ENCODE measurements at places on chromosomes 3 and 15.

DNA sequence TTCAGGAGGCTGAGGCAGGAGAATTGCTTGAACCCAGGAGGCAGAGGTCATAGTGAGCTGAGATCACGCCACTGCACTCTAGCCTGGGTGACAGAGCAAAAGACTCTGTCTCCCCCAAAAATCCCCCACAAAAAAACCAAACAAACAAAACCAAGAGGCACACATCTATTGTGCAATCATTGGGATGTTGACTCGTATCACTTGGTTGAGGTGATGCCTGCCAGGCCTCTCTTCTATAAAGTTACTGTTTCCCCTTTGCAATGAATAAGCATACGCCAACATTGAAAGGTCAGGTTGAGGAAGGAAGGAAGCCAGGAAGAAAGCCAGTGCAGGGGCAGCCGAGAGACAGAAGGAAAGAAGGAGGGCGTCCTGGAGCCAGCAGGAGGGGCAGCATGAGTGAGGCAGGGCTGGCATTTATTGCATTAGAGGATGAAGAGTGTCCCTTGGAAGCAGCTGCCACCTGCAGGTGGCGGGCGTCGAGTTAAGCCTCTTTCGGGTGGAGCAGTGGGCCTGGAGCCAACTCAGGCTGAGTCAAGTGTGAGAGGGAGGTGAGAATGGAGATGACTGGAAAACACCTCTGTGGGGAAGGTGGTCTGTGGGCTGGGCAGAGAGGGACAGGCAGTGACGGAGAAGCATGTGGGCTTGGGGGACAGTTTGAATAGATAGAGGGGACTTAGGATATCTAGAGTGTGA is 8.3 kb upstream of the CSPG4 start:
- DNase-seq: no peak

DNA sequence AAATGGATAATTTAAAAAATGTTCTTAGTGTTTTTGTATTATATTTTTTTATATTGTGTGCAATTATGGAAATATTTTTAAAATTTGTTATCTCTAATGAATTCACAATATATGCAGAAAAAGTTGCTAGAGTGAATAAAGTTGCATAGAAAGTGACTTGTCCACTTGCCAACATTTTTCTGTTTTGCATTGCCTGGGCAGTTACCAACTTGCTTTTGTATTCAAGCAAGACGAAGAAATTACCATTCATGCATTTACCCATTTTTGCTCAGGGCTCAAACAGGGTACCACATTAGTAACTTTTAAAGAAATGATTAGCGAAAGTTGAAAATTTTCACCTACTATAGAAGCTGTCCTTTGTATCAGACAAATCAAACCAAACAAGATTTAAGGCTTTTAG is 152.9 kb upstream of the STRIT1 start:
- no peak for DNase-seq

DNA sequence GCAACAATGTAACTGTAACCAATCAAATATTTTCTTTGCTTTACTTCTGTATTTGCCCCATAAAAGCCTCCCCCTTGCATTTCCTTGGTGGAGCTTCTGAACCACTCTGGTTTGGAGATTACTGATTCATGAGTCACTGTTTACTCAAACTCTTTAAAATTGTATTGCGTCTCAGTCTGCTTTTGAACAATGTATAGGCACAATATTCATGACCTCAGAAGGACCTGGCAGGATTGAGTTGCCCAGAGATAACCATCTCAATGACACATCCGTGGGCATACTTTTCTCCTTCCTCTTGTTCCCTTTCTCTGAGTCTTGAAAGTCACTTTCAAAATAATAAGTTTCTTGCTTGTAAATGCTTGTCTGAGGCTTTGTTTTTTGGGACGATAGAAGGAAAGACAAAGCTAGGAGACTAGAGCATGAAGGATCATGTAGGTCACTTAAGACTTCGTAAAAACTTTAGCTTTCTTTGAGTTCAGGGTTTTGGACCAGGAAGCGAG is 57.1 kb upstream of the POU1F1 start:
- DNase-seq: peak; percentile 73

DNA sequence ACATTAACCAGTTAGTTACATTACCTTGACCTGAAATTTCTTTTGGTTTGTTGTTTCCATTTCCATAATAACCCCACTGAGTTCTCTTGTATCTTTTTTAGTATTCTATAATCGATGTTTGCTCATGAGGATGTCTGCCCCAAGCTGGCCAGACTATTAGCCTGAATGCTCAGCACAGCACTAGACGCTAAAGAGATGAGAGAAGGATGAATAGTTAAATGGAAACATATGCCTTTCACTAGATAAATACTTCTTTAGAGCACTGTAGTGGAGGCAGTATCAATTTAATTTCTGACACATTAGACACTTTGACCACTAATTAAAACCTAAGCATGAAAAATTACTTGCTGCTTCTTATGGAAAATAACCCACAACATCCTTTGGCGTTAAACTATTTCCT is 654.9 kb upstream of the KCNMB2 start:
- DNase-seq: no peak

DNA sequence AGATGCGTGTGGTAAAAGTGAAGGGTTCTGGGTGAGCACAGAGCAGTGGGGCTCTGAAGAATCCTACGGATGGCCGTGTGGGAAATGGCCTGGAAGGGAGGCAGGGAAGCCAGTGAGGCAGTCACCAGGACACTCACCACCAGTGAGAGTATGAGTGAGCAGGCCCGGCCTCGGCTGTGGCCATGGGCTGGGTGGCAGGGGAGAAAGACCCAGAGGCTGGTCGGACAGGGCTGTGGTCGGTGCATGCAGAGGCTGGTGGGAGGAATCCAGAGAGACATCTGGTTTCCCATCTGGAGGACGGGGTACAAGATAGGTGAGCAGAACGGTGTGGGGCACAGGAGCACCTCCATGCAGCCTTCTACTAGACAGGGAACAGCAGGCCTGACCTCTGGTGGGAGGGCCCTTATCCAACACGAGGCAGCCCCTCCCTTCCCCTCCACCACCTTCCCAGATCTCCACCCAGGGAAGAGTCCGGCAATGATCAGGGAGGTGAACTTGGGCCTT is 10.1 kb downstream of the PCSK6 start:
- no peak for DNase-seq

DNA sequence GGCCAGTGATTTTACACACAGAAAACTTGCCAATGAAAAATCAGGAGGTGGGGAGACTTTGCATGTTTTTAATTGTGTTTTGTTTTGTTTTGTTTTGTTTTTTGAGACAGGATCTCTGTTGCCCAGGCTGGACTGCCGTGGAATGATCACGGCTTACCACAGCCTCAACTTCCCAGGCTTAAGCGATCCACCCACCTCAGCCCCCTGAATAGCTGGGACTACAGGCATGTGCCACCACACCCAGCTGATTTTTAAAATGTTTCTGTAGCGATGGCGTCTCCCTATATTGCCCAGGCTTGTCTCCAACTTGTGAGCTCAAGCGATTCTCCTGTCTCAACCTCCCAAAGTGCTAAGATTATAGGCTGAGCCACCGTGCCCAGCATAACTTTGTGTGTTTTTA is 46.0 kb downstream of the MEIS2 start:
- no peak for DNase-seq

- peak; percentile 40 for DNase-seq
Observed at GRCh38 chr3:173932624-173933023, 535.1 kb downstream of the NLGN1 start.

- DNase-seq: no peak
Observed at GRCh38 chr3:116517308-116517707, 72.0 kb upstream of the LSAMP start.

- DNase-seq: no peak
Observed at GRCh38 chr15:89374086-89374981, 39.7 kb upstream of the POLG start.

GRCh38 chr3:12868039-12869034 is 27.0 kb upstream of the RPL32 start:
- DNase-seq: peak; percentile 51

DNA sequence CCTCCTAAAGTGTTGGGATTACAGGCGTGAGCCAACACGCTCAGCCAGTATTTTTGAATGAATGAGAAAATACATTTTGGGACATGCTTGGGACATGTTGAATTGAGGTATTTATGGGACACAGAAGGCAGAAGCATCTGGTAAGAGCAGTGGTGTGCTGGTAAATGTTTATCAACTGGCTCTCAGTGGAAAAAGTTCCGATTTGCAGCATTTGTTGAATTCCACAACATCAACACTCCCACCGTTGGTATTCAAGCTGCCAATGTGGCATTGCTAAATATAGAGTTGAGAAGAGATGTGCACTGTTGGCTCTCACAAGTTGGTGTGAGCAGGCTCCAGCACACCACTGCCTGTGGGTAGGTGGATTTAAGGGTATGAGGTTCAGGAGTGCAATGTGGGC is 35.8 kb upstream of the LRRFIP2 start:
- DNase-seq: peak; percentile 60

DNA sequence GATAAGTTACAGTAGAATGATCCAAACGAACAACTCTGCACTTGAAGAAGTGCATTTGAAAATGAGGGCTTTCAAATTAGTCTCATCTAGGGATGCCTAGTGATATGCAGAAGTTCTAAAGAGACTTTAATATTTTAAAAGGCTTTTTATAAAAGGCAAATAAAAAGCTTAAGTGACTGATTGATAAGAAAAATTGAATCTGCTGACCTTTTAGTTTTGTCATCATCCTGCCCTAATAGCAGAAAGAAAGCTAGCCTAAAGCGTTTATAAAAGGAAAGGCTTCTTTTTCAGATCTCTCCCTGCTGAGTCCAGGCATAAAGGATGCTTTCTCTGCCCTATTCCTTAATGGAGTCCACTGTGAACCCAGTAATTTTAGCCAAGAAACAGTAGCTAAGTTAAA is 72.7 kb upstream of the ALDH1L1 start:
- no peak for DNase-seq

GRCh38 chr3:47578691-47579632 is at the start of gene CSPG5:
Gene CSPG5 (minus strand): TSS chr3:47578865. CDS start chr3:47578693, 172 bp downstream.
- DNase-seq: no peak

DNA sequence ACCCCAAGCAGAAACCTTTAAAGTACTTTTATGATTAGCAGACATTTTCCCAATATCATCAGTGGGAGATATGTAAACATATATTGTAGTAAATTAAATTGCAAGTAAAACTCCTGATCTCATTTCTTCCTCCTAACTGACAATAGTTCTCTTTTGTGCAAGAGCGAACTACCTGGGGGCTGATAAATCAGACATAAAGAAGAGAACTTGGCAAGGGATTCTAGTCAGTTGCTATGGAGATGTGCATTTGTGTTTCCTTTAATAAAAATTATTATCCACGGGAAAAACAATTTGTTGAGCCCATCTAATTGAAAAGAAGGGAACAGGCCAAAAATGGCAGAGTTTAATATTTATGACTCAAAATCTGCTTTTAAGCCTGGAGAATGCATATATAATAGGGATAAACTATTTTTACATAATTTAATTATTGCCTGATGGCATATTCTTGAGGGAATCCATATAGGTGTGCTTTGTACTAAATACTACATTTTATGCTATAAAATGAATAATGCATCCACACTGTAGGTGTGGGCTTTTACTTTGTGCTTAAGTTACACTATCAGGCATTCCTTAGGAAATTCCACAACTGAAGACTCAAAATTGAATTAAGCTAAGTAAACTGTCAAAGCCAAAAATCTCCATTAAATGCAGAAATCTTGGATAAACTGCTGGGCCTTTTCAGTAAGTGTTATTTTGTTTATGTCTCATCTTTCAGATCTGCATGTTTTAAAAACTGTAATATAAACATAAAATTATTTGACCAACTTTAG is 258.1 kb downstream of the ERC2 start:
- DNase-seq: no peak

DNA sequence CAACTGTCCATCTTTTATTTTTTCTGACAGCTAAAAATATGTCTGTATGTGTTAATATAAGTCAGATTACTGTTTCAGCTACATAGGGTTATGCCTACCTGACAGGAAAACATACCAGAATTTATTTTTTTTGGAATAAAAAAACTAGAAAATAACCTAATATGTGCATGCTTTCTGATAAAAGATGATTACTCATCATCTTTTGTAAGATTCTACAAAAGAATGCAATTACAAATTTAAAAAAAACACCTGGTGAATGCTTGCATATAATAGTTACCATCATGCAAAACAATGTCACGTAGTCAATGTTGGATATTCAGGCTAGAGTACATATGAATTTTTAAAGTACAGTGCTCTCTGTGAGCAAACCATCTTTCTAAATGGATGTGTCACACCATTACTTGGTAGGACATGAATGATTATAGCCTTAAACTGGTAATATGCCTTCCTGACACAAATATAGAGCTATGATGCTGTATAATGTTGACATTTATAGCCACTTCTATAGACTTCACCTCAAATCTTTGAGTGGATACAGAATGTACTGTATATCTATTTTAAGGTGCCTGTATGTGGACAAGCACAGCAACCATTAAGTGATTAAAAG is 180.6 kb downstream of the EPHA3 start:
- no peak for DNase-seq

- no peak for DNase-seq
Observed at GRCh38 chr15:88878720-88879184, 16.6 kb downstream of the HAPLN3 start.

GRCh38 chr3:8888301-8888915 is 74.9 kb downstream of the RAD18 start:
- peak; percentile 83 for DNase-seq

GRCh38 chr3:165918657-165918979 is 81.4 kb upstream of the BCHE start:
- DNase-seq: no peak

- DNase-seq: no peak
Observed at GRCh38 chr3:187586226-187586625, 84.0 kb downstream of the SST start.

GRCh38 chr15:89822026-89822425 is 7.4 kb upstream of the ANPEP start:
- DNase-seq: no peak

GRCh38 chr15:74635228-74635627 is 19.6 kb downstream of the CLK3 start:
- DNase-seq: no peak

- DNase-seq: no peak
Observed at GRCh38 chr15:92661956-92662355, 6.4 kb upstream of the FAM174B start.

DNA sequence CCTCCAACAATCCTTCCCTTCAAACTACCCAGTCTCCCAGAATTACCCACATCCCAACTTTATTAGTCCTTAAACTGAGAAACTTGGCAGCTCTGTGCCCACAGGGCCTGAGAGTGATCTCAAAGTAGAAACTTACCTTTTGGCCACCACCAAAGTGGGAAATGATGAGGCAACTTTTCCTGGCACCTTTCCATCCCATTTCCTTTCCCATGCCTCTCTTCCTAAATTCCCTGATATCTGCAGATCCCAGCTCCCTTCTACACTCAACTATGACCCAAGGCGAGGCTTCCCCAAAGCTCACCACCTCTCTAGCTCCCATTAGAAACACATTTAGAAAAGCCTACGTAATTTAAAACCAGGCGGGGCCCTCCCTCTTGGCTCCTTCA is 271.9 kb downstream of the FOXP1 start:
- no peak for DNase-seq

- DNase-seq: no peak
Observed at GRCh38 chr15:73881579-73882320, 8.4 kb downstream of the TBC1D21 start.

- DNase-seq: no peak
Observed at GRCh38 chr3:42440924-42441323, 30.5 kb upstream of the LYZL4 start.
